ENCODE measurements at places on chromosomes 7 and 10. TPM values are rescaled to one million over a fixed set of nuclear protein-coding genes. Genes with fewer than 3 reads are reported as not detected.

ADRB1 gene
- total RNA-seq = not detected

PRXL2A gene
- total RNA-seq = 56.8 TPM

NKX1-2 gene
- total RNA-seq = not detected

NPTX2 gene
- total RNA-seq = 4.3 TPM

LRRC27 gene
- total RNA-seq = 18.1 TPM

CALML5 gene
- total RNA-seq = not detected

MCU gene
- 19.1 TPM for total RNA-seq

LIPM gene
- not detected for total RNA-seq

ELAPOR2 gene
- 9.8 TPM for total RNA-seq

CALHM3 gene
- total RNA-seq = not detected

SLC16A9 gene
- total RNA-seq = 5.5 TPM

COL1A2 gene
- 3,975 TPM for total RNA-seq

IFIT2 gene
- total RNA-seq = 0.45 TPM

RET gene
- total RNA-seq = 3.2 TPM

FAM13C gene
- 19.4 TPM for total RNA-seq

SPDYE3 gene
- not detected for total RNA-seq

ANXA8 gene
- total RNA-seq = not detected

SYT15B gene
- not detected for total RNA-seq

FFAR4 gene
- total RNA-seq = not detected

TECTB gene
- not detected for total RNA-seq

MINPP1 gene
- total RNA-seq = 12.7 TPM

STK17A gene
- 18.5 TPM for total RNA-seq

VENTX gene
- 3.2 TPM for total RNA-seq

TUBB8 gene
- not detected for total RNA-seq

BTBD16 gene
- not detected for total RNA-seq

NEURL1 gene
- 4.5 TPM for total RNA-seq

FAM131B gene
- total RNA-seq = 0.29 TPM

FGFR2 gene
- 170 TPM for total RNA-seq

GDF10 gene
- not detected for total RNA-seq

PLAU gene
- total RNA-seq = 16.1 TPM
